HFFc6 (cell line): ENCODE measurements at places on chromosomes 7 and 10. TPM values are rescaled to one million over a fixed set of nuclear protein-coding genes. Genes with fewer than 3 reads are reported as not detected.
A peak's percentile ranks its signal among the peaks of the same experiment; 100 is the strongest.

- DNase-seq, result no peak
Observed at GRCh38 chr10:95303535-95303934, 12.7 kb upstream of the PDLIM1 start.

DNA sequence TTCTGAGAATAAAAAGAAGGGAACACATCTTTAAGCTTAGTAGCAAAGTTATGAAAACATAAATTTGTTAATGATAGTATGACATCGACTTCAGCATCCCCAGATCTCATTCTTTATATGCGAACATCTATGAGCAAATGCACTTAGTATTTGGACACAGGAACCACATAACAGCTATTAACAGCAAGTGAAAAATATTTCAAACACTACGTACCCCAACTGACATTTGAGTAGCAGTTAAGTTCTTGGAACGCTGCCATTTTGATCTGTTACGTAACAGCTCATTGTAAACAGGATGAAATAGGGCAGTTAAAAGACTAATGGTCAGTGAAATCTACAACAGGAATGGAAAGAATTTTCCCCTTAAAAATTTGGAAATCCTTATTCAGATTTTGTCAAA, 428.9 kb downstream of the TNS3 start:
- peak; percentile 93 for DNase-seq

- DNase-seq, result no peak
Observed at GRCh38 chr10:36381748-36382147, 739.7 kb upstream of the FZD8 start.

DNA sequence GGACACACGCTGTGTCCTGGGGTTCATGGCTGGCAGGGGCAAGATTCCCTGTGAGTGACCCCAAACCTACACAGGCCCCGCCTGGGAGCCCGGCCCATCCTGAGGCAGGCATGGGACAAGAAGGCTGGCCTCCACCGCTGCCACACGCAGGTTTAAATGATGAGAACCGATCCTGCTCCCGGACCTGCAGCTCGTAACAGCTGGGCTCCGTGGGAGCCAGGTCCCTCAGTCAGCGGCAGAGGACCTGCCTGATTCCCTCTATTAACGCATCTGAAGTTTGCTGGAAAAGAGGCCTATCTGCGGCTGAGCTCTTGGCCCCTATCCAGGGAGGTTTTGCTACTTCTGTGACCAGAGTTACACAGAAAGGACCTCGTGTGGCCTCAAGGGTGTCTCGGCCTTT, 112.3 kb downstream of the VIPR2 start:
- no peak for DNase-seq

DNA sequence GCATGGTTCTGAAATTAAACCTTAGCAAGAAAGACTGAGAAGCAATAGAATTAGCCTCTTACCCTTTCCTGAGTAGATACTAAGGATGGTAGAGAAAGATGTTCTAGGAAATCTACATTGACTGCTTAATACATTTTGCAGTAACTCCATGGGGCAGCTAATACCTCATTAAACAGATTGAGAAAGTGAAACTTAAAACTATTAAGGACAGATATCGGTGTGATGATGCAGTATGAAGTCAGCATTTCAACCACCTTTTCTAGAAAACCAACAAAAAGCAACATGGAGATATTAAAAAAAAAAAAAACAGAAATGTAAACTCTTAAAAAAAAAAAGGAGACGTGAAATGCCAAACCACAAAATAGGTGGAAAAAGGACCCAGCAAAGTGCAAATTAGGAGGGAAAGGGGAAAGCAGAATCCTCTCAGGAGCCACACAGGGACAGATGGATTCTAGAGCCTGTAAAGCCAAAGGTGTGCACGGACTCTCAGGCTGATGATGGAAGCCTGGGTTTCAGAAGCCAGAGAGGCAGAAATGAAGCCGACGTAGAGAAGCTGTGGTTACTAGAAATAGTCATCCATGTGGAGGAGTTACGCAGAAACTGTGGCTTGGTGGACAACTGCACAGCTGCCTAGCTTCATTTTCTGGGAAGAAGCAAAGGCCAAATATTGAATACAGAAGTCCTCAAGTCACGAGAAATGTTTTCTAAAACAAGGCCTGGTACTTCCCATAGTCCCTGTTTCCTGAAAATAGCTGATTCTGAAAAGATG, 38.1 kb upstream of the GPR141 start:
- DNase-seq, result no peak

- no peak for DNase-seq
Observed at GRCh38 chr7:3386423-3387190, 85.6 kb downstream of the SDK1 start.

DNA sequence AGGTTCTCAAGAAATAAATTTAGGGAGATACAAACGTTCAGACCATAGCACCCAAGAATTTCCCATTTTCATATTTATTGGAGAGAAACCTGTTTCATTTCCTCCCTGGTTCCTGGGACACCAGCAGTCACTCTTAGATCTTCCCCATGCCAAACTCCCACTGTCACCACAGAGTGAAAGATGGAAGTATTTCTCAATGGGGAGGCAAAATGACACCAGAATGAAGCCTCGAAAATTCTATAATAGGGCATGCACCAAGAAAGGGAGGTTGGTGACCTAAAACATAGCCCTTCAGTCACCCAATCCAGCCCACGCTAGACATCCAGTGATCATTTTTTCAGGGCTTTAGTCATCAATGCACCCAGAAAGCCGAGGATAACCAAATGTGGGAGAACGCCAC, 148.1 kb upstream of the PLXDC2 start:
- DNase-seq, result no peak

- no peak for DNase-seq
Observed at GRCh38 chr10:13681960-13682359, 95.2 kb downstream of the PRPF18 start.

DNA sequence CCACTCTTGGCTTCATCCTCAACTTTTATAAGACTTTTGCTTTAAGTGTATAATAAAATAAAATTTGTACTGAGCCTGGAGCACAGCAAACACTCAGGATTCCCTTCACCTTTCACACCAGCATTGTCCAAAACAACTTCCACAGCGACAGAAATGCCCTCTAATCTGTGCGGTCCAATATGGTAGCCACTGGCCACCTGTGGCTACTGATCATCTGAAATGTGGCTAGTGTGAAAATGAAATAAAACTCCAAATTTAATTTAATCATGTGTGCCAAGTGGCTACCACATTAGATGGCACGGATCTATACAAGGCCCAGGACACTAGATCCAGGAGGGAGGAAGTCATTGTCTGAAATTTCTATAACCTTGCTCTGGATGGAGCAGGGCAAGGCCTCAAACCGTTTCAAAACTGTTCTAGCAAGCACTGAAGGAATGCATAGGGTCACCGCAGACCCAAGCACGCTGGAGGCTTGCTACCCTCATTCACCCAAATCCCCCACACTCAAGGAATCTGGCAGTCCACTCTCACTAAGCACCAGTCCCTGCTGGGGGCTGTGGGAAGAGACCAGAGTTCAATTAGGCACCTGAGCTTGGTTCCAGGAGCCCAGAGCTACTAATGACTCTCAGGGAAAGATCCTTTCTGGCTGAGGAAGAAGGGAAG, 6.3 kb upstream of the MYO1G start:
- DNase-seq, result no peak

- no peak for DNase-seq
Observed at GRCh38 chr7:11021468-11021867, 47.8 kb downstream of the PHF14 start.

The INSIG1 gene
- total RNA-seq, result 5.7 to 10.1 TPM (median 6.7 TPM) in 3 replicates

- DNase-seq, result peak; percentile 40
Observed at GRCh38 chr7:41244246-41244645, 458.6 kb downstream of the INHBA start.

DNA sequence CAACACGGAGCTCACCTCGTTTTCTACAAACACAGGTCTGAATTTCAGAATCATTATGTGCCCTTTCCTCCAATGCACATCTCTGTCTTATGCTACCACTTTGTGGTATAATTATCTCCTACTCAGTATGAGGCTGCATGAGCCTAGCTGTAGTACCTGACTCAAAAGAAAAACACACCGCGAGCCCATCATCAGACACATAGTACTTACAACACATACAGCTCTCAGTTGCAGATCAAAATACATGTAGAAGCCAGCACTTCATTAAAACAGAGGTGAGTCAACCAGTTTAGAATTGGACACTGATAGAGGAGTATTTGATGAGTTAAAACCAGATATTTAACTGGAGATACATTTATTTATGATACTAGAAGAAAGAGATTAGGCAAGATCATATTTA, 1.4 kb upstream of the RTKN2 start:
- no peak for DNase-seq

- DNase-seq, result peak; percentile 64
Observed at GRCh38 chr7:48182718-48183369, 11.6 kb downstream of the ABCA13 start.

GRCh38 chr7:34760271-34760670, 102.3 kb downstream of the NPSR1 start:
- DNase-seq, result no peak

DNA sequence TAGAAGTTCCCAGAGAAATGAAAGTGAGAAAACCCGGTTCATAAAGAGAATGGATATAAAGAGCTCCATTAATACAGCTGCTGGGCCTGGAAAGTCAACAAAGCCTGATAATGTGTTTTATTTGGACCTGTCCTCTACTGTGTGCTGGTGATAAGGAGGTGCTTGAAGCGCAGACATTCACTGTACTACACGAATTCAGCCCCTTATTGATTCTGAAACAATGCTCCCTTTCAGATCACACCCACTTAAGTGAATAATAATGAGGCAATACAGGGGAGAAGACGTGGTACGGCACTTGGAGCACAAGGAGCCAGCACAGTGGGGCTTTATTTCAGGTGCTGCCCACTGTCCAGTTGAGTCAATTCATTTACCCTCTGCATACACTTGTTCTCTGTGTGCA, 260.8 kb downstream of the FGFR2 start:
- no peak for DNase-seq

DNA sequence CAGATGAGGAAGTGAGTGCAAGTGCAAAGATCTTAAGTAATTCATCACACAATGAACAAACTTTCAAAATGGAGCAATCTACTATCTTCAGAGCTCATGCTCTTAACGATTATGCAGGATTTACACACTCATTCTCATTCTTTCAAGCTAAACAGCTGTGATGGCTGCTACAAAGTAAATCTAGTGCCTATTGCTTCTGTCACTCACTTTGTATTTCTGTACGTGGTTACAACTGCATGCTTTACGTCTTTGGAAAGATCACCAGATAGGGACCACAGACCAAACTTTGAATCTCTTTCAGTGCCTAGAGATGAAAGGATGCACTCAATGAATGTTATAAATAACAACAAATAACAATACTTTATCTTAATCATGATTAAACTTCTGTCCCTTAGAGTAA, 194.6 kb downstream of the MAGI2 start:
- DNase-seq, result no peak

The STEAP4 gene
- total RNA-seq, result not detected in 3 replicates

The CLCN1 gene
- not detected in 3 replicates for total RNA-seq

DNA sequence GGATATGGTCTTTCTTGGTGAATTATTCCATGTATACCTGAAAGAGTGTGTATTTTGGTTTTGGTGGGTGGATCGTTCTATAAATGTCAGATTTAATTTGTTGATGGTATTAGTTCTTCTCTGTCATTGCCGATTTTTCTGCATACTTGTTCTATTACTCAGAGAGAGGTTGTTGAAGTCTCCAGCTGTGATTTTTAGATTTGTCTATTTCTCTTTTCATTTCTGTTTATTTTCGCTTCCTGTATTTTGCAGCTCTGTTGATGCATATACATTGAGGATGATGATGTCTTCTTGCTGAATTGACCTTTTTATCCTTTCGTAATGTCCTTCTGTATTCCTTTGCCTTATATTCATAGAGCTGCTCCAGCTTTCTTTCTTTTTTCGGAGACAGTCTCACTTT, 12.1 kb upstream of the BHLHA15 start:
- no peak for DNase-seq

- DNase-seq, result no peak
Observed at GRCh38 chr10:118562851-118563250, 32.6 kb downstream of the PRLHR start.

- DNase-seq, result no peak
Observed at GRCh38 chr10:11042357-11042756, 24.7 kb downstream of the CELF2 start.

DNA sequence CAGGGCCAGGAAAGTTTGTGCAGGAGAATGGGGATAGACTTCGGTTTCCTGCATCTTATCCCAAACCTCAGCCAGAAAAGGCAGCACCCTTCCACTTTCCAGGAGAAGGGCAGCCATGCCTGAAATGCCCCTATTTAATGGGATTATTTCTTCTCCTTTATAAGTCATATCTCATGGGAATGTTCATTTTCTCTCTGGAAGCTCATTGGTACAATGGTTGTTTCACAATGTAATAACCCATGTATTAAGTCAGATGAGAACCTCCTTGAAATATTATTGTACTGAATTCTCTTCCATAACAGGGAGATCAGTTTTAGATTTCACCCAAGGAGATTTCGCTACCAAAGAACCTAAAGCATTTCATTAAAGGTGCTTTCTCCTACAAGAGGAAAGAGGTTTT, 457.5 kb downstream of the KCNMA1 start:
- no peak for DNase-seq

DNA sequence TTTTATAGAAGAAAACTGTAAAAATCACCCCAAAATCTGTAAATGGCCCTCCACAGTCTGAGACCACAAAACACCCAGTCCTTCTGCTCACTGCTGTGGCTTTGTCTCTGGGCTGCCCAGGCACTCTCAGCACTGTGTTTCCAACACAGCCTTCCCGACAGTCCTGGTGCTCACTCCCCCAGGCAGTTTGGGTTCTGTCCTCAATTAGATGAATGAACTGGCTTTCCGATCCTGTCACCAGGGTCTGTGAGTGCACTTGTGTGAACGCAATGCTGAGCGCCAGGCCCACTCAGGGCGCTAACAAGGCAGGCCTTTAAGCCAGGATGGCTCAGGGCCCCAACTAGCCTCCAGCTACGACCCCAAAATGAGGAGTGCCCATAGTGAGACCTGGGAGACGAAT, 3.3 kb downstream of the MAD1L1 start:
- DNase-seq, result no peak

DNA sequence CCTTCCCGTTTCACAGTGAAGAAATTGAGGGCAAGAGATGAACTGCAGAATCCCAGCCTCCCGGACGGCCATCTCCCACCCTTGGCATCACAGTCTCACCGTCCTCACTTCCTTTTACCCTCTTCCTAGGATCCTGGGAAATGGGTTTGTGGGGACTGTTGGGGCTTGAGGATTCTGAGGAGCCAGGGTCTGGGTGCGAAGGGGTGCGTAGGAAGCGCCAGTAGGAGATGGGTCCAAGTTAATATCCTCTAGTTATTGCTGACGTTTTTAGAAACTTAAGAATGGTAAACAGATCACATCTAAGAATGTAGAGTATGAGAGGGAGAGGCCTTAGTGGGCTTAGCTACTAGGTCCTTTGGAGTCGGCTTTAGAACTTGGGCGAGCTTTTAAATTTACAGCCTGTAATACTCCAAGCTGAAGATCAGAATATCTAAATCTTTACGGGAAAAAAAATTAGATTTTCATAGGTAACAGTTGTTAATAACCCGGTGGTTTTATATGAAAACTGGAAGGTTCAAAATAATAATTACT, 696 bp downstream of the MALSU1 start:
- no peak for DNase-seq

The ACSM6 gene
- not detected in 3 replicates for total RNA-seq

- DNase-seq, result no peak
Observed at GRCh38 chr7:95547361-95548348, 48.7 kb downstream of the PDK4 start.

- no peak for DNase-seq
Observed at GRCh38 chr10:89134963-89135362, 72.2 kb downstream of the CH25H start.

- no peak for DNase-seq
Observed at GRCh38 chr7:113804475-113805095, 114.2 kb downstream of the PPP1R3A start.
